Hindlimb muscle (tissue), 1 donor: ENCODE measurements at places on chromosomes 6 and 20. TPM values are rescaled to one million over a fixed set of nuclear protein-coding genes. Genes with fewer than 3 reads are reported as not detected.

TMEM244 gene
- not detected for polyA plus RNA-seq

SEC63 gene
- polyA plus RNA-seq = 67.0 TPM

ALDH8A1 gene
- polyA plus RNA-seq = 1.1 TPM

SFTA2 gene
- polyA plus RNA-seq = not detected

AKAP12 gene
- polyA plus RNA-seq = 90.6 TPM

SOBP gene
- 16.1 TPM for polyA plus RNA-seq

TNXB gene
- polyA plus RNA-seq = 125 TPM

MRPL18 gene
- polyA plus RNA-seq = 69.6 TPM

PLEKHG1 gene
- polyA plus RNA-seq = 15.6 TPM

GNMT gene
- 0.49 TPM for polyA plus RNA-seq

LY6G6D gene
- polyA plus RNA-seq = not detected

GDAP1L1 gene
- polyA plus RNA-seq = 0.30 TPM

ECHDC1 gene
- polyA plus RNA-seq = 59.7 TPM

BPIFB4 gene
- 0.23 TPM for polyA plus RNA-seq

ARMC2 gene
- 5.8 TPM for polyA plus RNA-seq

ENPP1 gene
- 11.0 TPM for polyA plus RNA-seq
